ENCODE measurements at places on chromosomes 4 and X.

DNA sequence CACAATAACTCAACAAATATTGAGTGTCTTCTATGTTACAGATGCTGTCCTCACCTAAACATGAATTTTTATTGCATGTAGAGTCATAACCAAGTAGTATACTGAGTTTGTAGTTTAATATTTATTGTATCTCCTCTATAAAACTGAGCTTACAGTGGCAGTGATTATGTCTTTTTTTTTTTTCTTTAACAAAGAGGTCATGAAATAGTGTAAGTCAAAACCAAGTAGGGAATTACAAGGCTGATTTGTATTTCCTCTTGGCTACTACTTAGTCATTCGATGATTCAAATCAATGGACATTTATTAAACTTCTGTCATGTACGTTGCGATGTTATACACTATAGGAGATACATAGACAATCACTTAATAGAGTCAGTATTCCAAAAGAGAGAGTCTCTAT lies 48.4 kb downstream of the IL15 start:
- no peak for DNase-seq

- no peak for DNase-seq
Measured at GRCh38 chr4:85228264-85228663, 246.7 kb upstream of the ARHGAP24 start.

DNA sequence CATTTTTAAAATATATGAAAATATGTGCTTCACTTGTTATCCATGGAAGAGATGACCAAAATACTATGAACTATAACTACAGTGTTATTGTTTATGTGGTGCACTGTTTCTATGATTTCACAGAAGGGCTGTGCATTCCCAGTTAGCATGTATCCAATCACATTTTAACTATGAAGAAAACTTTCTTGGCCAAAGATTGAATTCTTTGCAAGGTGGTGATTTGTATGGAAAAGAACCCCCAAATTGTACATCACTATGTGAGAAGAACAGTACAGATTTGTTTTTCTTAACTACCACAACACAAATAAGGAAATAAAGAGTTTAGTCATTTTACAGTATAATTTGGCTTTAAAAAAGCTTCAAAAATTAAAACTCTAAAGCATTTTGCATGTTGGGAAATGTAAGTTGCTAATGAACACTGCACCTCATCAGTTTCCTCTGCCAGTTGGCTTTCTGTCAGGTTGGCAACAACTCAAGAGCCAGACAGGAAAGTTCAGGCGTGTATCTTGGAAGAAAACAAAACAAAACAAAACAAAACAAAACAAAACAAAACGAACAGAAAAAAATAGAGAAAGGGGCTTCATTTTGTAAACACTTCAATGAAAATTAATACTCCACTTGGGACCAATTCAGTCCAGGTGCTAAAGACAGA lies 237.0 kb downstream of the SCFD2 start:
- no peak for DNase-seq

DNA sequence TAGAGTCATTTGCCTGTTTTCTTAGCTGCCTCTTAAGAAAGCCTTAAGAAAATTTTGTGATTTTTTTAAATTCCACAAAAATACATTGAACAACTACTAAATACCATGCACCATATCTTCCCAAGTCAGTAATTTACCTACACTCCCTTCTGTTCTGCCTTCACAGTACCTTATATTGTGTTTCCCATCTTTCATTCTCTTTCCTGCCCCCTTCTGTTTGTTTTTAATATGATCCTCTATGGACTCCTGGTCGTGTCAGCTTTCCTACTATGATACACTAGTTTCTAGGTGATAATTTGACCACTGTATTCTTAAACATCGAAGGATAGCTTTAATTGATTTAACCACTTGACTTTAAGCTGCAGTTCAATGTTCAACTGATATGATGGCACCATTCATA lies 297.7 kb upstream of the HAND2 start:
- no peak for DNase-seq

DNA sequence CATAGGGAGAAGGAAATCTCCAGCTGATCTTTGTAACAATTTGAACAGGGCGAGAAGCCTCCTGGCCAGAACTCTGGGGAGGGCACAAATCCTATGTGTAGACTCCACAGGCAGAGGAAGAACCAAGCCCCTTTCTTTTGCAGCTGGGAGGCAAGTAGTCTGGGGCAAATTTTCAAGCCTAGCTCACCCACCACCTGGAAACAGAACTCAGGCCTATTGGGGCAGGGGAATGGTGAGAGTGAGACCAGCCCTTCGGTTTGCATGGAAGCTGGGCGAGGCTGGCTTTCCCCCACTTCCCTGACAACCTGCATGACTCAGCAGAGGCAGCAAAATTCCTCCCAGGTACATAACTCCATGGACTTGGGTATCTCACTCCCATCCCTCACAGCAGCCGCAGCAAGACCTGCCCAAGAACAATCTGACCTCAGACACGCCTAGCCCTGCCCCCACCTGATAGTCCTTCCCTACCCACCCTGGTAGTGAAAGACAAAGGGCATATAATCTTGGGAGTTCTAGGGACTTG lies 138.2 kb downstream of the EMCN start:
- DNase-seq = no peak

DNA sequence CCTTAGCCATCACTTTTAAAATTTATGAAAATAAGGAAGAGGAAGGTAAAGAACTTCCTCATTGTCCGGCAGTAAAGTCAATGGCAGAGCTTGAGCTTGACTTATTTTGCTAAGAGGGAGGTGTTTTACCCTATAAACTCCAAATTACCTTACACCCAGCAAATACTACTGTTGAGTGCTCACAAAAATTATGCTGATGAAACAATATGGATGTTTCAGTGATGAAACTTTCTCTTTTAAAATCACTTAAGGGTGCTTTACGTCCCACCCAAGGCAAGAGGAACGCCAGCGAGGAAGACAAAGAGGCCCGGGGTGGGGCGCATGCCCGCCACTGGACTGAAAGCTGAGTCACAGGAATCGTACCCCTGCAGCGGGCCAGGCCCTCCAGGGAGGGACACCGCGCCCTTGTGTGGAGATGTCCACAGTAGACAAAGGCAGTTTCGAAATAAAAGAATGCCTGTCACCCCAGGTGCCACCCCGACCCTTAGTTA lies 560 bp upstream of the TMSB4X start:
- no peak for DNase-seq

- DNase-seq = no peak
Measured at GRCh38 chrX:698206-698605, 67.6 kb downstream of the SHOX start.

- DNase-seq = no peak
Measured at GRCh38 chr4:32226733-32227132, 1506.6 kb downstream of the PCDH7 start.

Measured in HEK293T (cell line).